ENCODE measurements at places on chromosomes 1 and 21.

DNA sequence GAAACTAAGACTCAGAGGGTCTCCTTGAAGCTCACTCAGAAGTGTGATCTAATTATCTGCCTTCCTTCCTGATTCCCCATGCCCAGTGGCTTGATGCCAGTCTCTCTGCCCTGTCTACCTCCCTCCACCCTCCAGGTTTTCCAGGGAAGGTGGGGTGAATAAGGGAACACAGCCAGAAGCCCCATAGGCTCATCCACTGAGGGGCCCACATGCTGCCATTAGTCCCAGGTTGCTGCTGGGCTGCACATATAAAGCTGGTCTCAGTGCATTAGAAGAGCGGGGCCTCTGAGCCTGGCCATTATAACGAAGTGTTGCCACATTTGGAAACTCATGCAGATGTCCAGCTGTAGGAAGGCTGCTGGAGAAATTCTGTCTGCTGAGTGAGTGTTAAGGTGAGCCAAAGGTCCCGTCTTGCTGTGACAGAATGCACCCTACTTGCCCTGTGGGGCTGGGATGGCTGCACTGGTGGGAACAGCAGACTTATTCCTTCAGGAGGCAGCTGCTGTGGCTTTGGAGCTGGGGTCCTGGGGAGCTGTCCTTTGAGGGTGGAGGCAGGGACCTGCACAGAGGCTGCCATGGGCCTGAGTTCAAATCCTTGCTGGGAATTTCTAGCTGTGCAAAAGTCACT, 2.9 kb downstream of the ADORA1 start:
- no peak for DNase-seq

DNA sequence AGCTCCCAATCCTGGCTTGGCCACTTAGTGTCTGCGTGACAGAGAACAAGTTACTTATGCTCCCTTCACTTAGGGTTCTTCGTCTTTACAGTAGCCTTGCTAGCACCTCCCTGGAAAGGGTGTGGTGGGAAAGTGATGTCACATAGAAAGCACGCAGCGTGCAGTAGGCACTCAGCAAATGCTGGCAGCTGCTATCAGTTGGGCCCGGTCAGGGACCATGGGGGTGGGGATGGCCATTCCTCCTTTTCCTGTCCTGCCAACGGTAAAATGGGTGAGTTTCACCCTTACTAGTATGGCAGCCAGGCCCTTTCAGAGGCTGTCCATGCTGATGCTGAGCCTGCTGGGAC, 6.2 kb upstream of the KCNA10 start:
- DNase-seq, result no peak

DNA sequence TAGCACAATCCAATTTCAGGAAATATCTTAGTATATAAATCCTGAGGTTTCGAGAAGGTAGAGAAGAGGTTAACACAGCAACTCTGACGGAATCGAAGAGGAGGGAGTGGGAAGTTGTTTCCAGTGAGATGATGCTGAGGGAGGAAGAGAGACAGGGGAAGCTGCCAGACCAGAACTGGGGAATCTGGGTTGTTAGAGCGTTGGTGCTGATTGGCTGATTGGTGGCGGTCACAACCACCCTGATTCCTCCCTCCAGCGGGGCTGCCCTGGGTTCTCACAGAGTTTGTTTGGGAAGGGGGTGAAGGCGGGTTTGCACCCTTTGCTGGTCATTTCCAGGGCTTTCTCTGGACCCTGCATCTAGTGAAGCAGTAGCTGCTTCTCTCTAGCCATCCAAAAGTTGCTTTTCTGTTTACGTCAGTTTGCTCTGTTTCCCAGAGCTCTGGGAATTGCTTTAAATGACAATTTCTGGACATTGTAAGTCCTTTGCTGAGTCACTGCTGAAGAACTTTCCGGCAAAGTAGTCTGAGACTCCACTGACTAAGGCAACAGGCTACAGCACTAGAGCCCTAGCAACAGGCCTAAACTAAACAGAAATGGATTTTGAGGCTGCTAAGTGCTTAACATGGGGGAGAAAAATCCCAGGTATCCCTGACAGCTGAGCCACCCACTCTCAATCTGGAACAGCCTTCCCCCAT, 90.1 kb downstream of the TENT5C start:
- no peak for DNase-seq

DNA sequence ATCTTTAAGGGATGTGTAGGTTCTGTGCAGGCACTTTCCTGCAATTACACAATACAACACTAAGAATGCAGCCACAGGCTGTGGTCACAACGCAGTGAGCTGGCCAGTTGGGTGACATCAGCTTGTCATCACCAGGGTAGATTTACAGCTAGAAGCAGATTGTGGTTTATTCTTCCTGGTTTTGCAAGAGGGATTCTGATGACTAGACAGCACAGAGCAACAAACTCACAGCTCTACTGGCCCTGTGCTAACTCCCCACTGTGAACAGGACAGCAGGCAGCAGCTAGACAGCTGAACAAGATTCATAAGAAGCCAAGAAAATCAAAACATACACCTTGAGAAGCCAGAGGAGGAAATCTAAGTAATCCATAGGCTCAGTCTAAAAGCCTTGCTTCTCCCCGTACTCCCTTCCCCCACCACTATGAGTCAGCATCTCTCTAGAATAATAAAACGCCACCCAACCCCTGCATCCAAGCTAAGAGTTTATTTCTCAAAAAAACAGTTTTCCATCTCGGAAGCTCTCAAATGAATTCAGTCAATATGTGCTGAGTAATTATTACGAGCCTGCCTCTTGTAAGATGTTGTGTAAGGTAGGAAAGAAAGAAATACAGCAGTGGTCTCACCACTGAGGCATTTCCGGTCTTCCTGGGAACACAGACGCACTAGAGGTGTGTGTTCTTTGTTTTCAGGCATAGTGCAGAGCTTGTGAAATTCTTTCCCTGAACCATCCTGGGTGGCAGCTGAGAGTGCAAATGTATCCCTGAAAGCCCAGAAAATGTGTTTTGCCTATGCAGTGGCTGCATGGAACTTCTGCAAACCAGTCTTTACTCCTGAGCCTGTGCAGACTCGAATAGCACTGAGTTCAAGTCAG, 162.8 kb downstream of the NTPCR start:
- no peak for DNase-seq

DNA sequence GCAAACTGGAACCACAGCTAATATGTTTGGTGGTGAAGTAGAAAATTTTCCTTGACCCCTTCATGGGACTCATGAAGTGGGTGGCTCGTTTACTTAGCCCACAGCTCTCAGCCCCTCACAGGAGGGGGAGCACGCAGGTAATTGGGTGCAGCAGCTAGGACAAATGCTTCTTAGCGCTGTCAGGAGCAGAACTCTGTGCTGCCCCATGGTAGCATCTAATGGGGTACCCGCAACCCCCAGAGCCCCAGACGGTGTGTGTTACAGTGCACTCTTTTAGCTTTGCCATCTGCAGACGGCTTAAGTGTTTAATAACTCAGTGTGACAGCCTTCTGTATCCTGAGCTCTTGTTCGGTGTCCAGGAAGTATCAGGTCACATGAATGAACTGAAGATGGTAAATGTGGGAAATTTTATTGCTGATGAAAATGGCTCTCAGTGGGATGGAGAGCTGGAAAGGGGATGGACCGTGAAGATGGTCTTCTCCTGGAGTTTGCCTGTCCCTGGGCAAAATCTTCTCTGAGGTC, 189.6 kb upstream of the ZRANB2 start:
- no peak for DNase-seq

- DNase-seq, result no peak
These were observed 3.5 kb downstream of the PBX1 start for GRCh38 chr1:164562511-164562910.

- no peak for DNase-seq
These were observed 260.2 kb upstream of the RUNX1 start for GRCh38 chr21:35309316-35309715.

GRCh38 chr1:180343921-180344769, 114.1 kb downstream of the LHX4 start:
- no peak for DNase-seq

GRCh38 chr21:45379171-45379900, 25.6 kb upstream of the COL18A1 start:
- DNase-seq, result no peak

DNA sequence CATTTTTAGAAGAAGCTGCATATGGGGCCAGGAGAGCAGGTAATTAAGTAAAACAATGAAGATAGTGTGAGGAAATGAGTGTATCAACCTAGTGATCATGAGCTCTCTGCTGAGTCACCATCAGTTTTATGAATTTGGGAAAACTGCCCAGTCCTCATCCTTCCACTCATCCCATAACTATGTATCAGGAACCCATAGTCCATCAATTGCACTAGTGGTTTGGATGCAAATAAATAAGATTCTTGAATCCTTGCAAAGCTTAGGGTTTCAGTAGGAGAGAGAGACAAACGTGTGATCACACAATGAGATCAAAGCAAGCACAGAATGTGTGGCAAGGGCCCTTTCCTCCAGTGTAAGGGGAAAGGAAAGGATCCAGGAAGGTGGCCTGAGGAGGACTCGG, 145.6 kb downstream of the ZZZ3 start:
- DNase-seq, result no peak

DNA sequence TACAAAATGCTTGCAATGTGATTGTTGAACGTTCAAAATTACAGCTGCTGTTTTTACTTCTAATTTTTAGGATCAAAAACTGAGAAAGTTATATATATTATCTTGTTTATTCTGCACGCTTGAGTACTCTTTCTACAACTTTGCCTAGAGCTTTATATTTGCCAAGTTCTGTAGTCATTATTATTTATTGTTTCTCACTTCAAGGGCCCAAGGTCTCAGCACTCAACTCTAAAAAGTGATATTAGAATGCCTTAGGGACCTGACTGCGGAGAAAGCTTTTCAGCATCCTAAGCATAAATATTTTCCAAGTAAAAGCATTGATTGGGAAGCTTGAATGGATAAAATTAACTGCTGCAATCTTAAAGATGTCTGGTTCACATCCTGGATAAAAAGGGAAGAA, 83.6 kb downstream of the UBE2U start:
- DNase-seq, result no peak

DNA sequence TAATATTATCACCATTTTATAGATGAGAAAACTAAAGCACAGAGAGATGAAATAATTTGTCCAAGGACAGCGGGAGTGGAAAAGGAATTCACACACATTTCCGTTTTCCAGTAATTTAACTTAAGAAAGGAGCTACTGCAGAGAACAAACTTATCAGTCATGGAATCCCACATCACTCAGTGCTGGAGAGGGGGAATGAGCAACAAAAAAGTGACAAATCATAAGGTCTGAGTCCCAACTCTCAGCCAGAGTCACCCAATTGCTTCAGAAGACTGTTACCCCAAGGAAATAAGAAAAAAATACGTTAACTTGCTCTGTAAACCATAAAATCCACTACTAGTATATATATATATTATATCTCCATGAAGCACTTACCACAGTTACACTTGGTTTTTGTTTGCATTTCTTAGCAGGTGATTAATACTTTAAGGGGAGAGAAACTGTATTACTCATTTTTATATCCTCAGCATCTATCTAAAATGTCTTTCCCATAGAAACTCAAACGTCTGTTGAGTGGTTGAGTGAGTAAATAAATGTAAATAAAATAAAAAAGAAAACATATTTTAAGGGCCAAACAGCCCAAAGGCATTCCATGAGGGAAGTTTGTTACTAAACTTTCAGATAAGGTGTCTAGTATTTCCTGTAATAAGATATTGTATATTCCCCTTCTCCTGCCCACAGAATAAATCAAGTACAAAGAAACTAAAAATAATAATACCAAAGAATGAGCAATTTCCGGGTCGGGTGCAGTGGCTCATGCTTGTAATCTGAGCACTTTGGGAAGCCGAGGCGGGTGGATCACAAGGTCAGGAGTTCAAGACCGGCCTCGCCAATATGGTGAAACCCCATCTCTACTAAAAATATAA, 76.8 kb downstream of the SLC45A1 start:
- no peak for DNase-seq

GRCh38 chr1:91161749-91162148, 139.9 kb upstream of the ZNF644 start:
- no peak for DNase-seq

DNA sequence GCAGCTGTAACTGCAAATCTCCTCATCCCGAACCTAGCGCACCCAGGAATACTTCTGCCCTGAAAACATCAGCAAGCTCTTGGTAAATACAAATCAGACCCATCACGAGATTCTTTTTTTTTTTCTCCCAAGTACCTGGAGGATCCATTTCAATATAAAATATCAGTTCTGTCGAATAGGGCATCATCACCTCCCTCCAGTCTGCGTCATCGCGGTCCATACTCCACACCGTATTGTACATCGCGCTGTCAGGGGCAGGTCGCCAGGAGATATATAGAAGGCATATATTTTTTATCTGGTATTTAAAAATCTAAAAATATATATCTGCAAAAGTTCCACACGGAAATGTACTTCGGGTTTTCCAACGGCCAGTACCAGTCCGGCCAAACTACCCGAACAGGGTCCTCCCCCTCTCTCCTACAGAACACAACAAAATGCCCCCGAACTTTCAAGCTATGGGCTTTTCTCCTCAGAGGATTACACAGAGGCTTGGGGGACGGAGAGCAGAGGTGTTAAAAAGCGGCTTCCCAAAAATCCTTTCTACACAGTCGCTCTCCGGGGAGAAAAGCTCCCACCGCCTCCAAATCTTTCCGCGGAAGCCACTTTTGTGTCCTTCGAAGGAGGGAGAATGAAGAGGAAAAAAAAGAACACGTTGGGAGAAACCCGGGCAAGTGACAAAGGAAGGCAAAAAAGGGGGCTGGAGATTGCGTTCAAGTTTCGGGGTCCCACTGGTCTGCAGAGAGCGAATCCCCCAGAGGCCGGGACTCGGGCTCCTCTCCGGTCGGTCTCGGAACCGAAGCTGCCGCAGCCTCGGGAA, 509 bp downstream of the PIK3R3 start:
- DNase-seq, result no peak

DNA sequence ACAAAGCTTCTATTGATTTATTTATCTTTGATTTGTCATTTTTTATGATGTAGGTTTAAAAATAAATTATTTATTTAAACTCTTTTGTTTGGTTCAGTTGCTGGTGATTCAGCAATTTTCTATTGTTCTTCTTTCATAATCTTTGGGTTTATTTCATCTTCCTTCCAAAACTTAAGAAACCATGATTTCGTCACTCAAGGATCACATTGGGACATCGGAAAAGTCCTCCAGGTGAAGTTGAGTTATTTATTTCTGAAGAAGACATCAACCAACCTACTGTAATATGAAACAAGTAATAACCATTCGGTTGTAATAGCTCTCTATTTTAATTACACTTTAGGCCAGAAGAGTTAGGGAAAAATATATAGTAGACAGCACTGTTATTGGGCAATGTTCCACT, 23.0 kb upstream of the WLS start:
- DNase-seq, result no peak

DNA sequence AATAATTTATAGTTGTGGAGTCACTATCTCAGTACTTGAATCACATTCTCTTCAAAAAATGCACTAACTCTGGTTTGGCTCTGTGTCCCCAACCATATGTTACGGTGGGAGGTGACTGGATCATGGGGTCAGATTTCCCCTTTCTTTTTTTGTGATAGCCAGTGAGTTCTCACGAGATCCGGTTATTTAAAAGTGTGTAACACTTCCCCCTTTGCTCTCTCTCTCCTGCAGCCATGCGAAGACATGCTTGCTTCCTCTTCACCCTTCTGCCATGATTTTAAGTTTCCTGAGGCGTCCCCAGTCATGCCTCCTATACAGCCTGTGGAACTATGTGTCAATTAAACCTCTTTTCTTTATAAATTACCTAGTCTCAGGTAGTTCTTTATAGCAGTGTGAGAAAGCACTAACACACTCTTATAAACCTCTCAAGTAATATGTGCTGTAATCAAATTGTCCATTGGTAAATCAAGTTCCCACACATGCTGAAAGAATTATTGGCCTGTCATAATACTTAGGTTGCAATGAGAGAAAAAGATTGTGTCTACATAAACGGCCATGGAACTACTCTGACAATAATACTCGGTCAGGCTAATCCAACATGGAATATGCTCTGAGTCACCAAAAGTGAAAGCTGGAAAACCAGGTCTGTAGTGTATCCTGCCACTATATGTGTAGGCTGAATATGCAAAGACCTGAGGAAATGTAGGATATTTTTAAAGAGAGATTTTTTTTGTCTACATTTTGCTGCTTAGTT, 107.5 kb downstream of the SLC44A5 start:
- DNase-seq, result no peak
